ENCODE measurements at places on chromosomes 3 and 15.

DNA sequence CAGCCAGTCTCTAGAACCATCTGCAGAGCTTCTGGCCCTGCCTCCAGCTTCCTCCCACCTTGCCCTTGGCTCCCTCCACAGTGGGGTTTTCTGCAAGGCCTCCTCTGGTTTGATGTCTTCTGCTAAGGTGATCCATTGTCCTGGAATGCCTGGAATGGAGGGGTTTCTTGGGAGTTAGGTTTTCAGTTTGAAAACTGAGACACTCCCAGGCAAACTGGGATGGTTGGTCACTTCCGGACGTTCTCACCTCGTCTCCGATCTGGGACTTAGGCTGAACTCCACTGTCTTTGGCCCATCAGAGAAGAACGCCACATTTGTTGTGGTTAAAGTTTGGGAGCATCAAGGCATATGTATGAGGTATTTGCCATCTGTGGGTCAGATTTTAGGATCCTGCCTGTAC lies 77.4 kb upstream of the KLHL25 start:
- no peak for DNase-seq

GRCh38 chr3:46811615-46812236 lies 51.5 kb downstream of the MYL3 start:
- DNase-seq = no peak

- no peak for DNase-seq
These were observed 223.0 kb downstream of the THSD4 start for GRCh38 chr15:71338265-71338664.

GRCh38 chr3:187831125-187832051 lies 86.1 kb upstream of the BCL6 start:
- DNase-seq = no peak

DNA sequence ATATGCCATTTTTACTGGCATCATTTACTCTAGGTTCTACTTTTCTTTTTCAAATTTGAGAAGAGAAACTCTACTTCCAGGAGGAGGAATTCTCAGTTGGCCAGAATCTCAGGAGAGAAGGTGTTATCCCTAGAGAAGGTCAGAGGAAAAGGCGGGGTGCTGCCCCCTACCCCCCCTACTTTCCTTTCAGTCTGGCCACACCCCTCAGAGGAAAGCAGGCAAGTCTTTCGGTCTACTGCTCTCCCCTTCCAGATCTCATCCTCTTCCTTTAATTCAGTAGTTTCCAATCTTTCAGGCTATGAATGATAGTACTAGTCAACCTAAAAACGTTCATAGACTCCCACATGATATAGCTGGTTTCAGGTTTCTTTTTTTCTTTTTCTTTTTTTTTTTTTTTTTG lies 366.5 kb upstream of the TBL1XR1 start:
- no peak for DNase-seq

DNA sequence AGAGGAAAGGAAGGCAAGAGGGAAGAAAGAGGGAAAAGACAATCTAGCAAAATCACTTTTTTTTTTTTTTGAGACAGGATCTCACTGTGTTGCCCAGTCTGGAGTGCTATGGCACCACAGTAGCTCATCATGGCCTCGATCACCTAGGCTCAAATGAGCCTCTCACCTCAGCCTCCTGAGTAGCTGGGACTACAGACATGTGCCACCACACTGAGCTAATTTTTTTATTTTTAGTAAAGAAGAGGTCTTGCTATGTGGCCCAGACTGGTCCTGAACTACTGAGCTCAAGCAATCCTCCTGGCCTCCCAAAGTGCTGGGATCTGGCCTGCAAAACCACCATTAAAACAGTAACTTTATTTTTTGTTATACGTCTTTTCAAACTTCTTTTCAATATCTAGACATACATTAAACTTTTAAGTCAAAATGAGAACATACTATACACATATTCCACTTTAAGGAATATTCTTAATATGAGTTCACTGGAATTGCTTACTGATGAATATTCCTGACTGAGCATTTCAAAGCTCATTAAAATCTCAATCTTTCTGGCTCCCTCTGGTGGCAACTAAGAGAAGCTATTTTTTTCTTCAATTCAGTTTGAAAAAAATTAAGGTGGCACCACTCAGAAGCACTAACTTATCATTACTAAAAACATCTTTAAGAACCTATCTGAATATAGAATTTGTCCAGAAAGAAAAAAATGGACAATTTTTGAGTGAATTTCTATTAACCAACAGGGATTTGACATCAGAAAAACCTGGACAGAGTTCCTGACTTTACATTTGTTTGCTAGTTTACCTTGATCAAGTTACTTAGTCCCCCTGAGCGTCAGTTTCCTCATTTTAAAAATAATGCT lies 40.9 kb downstream of the UACA start:
- DNase-seq = no peak

DNA sequence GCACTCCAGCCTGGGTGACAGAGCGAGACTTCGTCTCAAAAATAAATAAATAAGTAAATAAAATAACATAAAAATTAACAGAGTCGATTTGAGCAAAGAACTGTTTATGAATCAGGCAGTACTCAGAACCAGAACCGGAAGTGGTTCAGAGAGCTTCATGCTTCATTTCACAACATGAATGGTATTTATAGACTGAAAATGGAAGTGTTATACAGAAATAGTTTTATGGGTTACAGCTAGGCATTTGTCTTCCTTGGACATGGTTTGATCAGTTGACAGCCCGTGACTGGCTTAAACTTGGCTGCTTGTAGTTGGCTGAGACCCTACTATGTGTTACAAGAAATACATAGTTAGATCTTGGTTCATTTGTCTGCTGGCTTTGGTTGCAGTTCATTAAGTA lies 216.0 kb upstream of the MCTP2 start:
- no peak for DNase-seq

DNA sequence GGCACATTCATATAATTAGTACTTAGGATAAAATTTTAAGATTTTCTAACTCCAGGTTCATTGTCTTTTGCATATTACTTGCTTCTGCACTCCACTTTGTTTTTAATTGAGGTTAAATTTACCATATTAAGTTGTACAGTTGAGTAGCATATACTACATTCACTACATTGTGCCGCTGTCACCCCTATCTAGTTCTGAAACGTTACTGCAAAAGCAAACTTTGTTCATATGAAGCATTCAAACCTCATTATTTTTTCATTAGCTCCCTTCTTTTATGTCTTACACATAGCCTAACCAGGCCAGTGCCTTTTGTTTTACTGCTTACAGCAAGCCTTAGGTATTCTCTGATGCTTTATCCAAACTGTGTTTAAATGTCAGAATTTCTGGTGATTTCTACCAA lies 183.1 kb upstream of the CGNL1 start:
- DNase-seq = no peak

- no peak for DNase-seq
These were observed at the start of gene MGLL for GRCh38 chr3:127822041-127822681. Gene MGLL (minus strand): TSS chr3:127822515. CDS start chr3:127822318, 197 bp downstream.

DNA sequence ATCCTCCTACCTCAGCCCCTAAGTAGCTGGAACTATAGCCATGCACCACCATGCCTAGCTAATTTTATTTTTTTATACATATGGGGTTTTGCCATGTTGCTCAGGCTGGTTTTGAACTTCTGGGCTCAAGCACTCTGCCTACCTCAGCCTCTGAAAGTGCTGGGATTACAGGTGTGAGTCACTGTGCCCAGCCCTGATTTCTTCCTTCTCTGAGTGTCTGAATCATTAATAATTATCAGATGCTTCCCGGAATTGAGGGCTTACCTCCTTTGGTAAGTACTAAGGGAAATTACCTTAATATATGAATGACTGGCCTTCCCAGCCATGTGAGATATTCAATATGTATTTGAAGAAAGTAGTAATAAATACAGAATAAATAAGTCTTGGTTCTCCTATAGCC lies 7.2 kb downstream of the CLPX start:
- no peak for DNase-seq

Data from activated effector memory CD4-positive, alpha-beta T cell treated with Interleukin-2 at 50 U/mL for 16 hours (primary cell).